ENCODE measurements at places on chromosomes 4 and X.

GRCh38 chr4:4859325-4859798 lies at the start of gene MSX1:
MSX1 (plus strand) TSS chr4:4859665; CDS start chr4:4859900, 235 bp downstream.
- no peak for DNase-seq

DNA sequence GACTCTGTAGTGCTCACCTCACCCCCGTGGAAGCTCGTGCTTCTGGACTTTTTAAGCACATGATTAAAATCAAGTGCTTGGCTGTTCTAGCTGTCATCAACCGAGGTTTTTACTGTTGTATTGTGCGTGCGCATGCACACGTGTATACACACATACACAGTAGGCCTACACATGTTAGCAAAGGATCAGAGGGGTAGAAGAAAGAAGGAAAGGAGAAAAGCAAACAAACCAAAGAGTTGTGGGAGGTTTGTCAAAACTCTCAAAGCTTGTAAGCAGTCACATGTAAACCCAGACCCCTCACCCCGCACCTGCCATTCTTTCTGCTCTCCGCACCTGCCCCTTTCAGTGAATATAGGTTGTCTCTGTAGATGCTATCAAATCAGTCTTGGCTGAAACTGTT lies 311.8 kb downstream of the HS3ST1 start:
- DNase-seq: no peak

DNA sequence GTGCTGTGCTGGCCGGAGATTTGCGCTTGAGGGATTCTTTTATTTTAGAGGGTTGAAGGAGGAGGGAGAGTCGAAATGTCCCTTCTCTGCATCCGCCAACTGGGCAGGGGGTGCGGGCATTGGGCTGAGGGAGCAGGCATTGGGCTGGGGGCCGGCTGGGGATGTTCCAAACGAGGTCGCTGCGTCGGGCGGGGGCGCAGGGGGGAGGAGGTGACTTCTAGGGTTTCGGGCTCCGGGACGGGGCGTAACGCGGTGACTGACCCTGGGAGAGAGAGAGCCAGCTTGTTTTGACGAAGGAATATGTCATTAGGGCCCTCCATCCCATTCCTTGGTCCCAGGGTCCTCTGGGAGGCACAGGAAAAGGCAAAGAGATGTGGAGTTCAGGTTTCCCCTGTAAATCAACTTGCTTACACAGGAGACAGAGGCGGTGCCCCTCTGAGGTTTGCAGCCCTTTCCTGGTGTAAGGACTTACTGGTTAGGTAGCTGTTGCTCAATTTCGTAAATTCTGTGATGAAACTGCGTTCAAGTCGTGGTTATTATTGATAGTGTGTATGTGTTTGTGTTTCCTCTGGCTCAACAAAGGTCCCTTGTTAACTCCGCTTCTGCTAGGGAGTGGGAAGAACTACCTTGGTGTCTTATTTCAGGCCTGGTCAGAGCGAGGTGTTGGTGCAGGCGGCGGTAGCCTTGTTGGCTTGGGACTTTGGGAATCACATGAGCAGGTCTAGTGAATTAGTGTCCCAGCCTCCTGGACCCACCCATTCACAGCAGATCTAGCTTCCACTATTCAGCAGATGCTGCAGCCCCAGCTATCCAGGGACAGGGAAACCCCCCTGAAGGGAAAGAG lies 716 bp downstream of the FHIP1A start:
- peak; percentile 89 for DNase-seq

- DNase-seq: no peak
Measured at GRCh38 chr4:177251237-177251636, 58.4 kb upstream of the NEIL3 start.

DNA sequence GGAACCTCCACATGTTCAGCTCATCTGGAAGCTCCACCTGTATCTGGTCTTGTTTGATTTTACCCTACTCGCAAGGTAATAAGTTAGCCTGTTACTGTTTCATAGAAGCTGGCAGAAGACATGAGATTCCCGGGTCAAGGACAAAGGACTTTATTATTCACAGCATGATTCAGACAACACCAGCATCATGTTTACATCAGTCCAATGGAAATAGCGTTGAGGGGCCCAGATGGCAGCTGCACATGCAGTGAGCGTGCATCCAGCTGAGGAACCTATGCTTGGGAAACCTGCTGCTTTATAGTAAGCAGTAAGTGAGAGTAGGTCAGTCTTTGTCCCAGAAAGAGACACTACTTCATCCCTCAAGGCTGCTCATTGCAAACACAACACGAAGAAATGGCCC lies 19.8 kb downstream of the TSPAN5 start:
- DNase-seq: no peak

DNA sequence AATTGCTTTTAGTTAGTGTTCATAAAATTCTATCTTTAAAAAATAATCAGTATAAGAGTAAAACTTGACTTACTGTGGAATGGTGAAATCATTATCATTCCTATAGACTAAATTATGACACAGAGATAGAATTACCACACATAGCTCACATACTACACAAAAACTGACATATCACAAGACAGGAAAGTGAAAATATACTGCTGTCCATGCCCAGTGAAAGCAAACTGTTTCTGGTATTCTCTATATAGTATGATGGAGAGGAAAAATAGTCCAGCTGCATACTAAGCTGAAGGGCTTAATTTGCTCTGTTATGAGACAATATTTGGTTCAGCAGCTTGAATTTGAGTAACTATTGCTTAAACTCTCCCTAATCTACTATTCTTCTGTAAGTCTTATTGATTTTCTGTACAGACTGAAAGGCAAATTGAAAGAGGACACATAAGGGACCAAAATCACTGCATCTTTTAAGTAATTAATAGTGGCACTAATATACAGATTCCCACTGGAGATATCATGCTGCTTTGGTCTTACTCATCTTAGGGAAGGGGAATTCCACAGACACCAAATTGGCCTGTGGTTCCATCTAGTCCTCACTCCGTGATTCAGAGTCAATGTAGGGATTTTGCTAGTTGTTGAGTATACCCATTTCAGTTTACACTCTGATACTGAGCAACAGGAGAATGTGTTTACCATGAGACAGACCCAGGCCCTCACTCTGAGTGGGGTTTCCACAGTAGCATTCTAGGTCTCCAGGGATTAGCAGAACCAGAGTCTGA lies 47.4 kb upstream of the AGA start:
- no peak for DNase-seq

DNA sequence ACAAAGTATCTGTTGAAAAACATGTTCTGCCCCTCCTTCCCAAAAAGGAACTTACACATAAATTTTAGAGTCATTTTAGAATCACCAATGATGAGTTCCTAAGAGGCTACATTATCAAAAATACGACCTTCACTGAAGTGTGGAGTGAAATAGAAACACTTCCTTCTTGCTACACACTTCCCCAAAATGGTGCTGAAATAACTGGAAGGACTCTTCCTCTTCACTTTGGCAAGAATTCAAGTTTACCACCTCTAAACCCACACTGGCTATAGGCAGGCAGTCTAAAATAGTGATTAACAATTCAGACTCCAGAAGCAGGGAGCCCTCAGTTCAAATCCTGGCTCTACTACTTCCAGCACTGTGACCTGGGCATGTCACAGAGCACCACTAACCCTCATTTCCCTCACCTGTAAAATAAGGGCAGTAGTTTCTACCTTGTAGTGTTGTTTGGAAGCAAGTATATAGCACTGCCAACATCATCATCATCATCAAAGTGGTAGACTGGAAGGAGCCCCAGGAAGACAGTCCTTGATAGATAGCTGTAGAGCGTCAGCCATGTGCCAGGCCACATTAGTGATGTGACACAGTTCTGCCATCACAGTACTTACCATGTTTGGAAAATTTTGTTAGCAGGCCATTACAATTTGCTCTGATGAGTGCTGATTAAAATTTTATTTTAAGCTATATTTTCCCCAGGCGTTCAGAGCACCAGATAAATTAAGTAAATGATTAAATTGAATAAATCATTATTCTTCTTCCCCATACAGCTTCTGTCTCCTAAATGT lies 103.3 kb downstream of the PARM1 start:
- no peak for DNase-seq

DNA sequence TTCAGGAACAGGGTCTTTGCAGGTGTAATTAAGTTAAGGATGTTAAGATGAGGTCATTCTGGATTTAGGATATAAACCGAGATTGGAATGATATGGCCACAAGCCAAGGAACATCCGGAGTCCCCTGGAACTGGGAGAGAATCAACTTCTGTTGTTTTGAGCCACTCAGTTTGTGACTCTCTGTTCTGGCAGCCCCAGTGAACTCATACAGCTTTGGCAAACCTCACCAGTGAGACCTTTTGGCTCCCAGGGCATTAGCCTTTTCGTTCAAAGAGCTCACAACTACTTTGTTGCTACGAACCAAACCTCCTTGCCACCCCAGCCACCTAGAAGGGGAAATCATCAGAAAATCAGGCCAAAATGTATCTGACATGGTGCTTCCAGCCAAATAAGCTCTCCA lies 80.4 kb downstream of the MTMR1 start:
- DNase-seq: no peak

DNA sequence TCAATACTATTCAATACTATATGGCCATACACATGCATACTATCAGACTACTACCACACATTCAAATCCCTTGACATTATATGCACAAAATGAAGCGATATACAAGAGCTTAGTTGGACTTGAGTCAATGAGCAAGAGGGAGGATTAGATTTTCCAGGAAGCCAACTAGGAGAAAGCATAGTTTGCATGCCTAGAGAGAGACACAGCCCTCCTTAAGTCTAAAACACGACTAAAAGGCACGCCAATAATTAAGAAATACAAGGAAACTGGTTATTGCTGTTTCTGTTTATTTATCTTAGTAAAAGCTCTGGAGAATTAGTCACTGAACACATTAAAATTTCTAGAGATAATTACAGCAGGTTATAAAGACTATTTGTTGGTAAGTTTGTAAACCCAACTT lies 21.8 kb downstream of the MBNL3 start:
- DNase-seq: no peak

DNA sequence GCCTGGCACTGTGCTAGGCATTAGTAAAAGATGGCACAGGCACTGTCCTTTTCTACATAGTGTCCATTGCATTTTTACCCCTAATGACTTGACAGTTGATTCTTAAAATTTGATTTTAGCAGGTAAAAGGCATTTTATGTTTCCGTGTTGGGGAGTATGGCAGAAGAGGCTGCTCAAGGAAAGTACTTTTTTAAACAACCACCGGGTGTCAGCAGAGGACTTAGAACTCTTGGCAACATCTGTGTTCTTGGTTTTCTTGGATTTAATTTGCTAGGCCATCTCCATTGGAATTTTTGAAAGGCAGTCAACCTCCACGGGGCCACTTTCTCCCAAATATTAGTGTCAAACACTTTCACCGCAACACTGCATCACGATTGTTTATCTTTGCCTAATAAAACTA lies 102.9 kb downstream of the TSPAN7 start:
- no peak for DNase-seq

- DNase-seq: no peak
Measured at GRCh38 chrX:16870862-16871815, 977 bp upstream of the RBBP7 start.

GRCh38 chr4:106502106-106502699 lies 133.6 kb upstream of the GIMD1 start:
- no peak for DNase-seq

DNA sequence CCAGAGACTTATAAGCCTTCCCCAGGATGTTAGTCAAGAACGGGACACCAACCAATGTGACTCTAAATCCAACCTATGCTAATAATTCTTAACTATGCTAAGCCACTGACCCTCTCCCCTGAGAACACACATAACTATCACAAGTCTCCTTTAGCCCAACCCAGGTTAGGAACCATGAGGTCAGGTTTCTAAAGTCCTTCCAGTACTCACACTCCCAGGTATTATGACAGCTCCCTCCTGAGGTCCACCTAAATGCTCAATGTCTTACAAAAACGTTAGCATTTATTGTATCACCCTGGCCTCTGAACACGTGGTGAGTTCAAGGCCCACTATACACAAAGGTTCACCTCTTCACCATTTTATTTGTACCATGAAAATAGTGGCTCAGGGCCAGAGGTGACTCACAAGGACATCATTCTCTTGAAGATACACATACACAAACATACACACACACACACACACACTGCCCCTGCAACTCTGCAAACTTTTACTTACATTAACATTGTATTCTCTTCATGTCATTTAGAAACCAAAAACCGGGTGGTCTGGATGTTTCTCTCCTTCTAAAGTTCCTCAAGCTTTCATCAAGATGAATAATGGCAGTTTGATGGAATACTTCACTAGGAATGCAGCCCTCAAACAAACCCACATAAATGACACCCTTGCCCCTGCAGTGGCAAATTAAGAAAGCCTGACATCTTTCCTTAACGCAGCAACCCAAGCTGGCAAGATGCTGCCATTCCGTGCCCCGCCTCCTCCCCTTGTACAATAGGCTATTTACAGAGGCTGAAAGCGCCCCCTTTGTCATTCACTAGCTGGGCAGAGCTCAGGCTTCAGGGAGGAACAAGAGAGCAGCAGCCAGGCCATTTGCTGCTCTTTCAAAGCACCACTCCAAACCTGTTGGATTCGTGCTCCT lies 17.7 kb downstream of the ACSL1 start:
- DNase-seq: peak; percentile 36

GRCh38 chr4:80012291-80012690 lies 60.7 kb downstream of the ANTXR2 start:
- DNase-seq: no peak

DNA sequence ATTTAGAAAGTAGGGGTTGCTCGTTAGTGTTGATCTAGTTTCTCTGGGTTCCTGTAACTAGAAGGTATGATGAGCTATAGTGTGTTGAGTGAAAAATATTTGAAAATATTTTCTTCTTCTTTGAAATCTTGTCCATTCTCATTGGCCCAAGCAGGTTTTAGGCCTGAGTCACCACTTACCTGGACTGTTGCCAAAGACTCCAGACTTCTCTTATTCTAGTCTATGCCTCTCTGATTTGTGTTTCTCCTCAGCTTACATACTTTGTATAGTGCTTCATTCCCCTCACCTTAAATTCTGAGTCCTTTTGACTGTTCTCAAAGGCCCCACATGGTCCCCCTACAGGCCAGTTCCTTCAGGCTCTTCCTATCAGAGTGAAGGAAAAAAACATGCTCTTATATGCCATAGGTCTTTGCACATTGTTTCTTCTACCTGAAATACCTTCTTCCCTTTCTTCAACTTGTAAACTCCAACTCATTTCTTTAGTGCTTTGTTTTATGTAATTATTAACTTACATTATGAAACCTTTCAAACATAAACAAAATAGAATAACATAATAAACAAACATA lies 258.2 kb downstream of the PPP1R2C start:
- no peak for DNase-seq

DNA sequence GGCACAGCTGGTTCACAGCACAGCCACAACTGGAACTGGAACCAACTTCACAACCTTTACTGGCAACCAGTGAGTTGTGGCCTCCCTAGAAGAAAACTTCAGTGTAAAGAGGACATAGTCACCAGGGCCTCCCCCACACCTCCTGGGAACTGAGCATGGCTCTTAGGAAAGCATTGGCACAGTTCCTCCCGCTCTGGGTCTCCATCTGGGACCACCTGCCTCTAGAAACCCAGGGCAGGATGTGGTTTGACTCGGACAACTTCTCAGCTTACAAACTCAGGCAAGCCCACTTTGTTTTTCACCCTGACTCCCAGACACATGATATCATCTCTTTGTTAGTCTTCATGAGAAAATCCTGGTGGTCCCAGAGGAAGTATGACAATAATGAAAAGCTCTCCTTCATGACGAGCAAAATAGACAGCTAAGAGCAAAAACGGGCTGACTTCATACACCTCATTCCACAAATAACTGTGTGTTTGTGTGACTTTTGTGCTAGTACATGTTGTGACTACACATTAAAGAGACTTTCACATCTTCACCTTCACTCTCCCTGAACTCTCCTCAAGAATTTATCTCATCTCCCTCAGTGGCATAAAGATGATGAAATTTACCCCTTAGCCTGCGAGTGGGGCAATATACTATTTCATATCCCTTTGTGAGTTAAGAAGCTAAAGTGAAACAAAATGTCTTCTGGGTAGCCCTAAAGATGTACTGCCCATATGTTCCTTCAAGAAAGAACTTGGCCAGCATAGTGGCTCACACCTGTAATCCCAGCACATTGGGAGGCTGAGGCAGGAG lies 75.4 kb downstream of the SH3KBP1 start:
- DNase-seq: no peak
